SHP77 (cell line): ENCODE measurements at places on chromosomes 5 and 9.
A peak's percentile ranks its signal among the peaks of the same experiment; 100 is the strongest.

DNA sequence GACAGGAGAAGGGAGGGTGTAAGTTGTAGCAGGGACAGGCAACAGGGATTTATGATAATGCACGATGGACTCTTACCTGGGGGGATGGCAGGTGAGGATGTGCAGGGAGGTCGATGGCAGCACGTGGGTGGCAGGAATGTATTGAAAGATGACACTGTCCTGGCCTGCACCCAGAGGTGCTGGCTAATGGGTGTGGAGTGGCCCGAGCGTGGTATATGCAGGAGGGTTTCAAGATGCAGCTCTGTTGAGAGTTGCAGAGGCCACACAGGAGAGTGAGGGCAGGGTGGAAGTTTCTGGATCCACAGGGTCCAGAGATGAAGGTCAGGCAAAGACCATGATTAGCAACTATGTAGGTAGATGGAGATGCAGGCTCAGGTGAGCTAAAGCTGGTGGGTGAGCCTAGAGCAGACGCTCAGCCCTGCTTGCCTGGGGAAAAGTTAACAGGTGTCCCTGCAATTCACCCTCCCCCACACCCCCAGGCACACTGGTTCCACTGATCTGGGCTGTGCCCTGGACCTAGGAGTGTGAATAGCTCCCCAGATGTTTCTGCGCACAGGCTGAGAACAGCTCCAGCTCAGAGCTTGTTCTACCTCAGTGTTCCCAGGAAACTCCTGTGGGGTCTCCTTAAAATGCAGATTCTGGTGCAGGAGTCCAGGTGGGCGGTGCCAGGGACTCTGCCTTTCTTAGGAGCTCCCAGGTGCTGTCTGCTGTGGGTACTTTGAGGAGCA, 21.5 kb upstream of the S1PR3 start:
- no peak for DNase-seq

DNA sequence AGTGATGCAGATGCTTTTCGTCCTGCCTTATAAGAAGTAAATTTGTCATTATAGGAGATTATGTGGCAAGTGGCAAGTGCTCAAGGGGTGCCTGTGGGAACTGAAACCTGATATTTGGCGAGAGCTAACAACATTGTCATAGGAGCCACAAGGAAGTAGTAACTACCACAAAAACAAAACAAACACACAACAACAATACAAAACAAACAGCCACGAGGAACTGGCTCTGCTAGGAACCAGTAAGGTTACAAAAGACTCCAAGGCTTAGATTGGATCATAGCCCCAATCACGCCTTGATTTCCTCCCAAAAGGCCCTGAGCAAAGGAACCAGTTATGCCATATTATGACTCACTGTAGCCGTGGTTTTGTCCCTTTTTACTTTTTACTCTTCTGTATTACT, 1045.2 kb downstream of the CDH12 start:
- no peak for DNase-seq

- peak; percentile 16 for DNase-seq
Measured at GRCh38 chr5:142012186-142012785, 541 bp downstream of the GNPDA1 start.

DNA sequence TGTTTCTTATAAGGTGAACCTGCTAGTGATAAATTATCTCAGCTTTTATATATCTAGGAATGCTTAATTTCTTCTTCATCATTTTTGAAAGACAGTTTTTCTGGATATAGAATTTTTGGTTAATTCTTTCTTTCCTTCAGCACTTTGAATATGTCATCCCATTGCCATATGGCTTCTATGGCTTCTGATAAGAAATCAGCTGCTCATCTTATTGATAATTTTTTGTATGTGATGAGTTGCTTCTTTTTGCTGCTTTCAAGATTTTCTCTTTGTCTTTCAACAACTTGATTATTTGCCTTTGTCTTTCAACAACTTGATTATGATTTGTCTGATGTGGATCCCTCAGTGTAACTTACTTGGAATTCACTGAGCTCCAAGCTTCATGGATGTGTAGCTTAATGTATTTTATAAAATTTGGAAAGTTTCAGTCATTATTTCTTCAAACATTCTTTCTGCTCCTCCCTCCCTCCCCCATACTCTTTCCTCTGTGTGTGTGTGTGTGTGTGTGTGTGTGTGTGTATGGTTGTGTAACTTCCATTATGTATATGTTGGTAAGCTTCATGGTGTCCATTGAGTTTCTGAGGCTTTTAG, 243.9 kb downstream of the TLE1 start:
- DNase-seq = no peak

- DNase-seq = no peak
Measured at GRCh38 chr5:132298298-132299212, 4.4 kb downstream of the SLC22A4 start.

GRCh38 chr5:103804711-103805110, 242.1 kb upstream of the NUDT12 start:
- DNase-seq = no peak

DNA sequence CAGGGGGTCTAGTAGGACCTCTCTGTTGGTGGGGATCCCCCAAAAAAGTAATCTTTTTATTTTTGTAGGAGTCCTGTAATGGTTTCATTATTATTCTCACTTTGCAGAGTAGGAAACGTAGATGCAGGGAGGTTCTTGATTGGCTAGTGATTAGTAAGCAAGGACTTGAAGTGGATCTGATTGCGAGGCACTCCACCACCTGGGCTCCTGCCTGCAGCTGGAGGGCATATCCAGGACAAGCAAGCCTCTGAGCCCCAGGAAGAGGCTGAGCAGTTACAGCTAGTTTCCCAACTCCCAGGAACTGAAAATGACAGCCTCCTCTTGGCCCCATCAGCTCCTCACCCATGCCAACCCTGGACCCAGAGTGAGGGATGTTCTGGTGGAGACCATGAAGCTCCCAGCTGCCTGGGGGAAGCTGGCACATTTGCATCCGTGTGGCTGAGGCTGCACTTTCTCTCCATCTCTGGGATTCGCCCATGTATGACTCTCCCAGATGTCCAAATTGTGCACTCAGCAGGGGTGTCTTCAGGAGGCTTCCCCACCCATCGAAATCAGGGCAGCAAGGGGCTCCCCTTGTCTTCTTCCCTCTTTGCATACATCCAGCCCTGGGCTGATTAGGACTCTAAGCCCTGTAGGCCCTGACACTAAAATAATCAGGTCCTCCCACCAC, 10.2 kb downstream of the KCNIP1 start:
- no peak for DNase-seq

- DNase-seq = no peak
Measured at GRCh38 chr5:135437422-135437795, 9.7 kb downstream of the DCANP1 start.

DNA sequence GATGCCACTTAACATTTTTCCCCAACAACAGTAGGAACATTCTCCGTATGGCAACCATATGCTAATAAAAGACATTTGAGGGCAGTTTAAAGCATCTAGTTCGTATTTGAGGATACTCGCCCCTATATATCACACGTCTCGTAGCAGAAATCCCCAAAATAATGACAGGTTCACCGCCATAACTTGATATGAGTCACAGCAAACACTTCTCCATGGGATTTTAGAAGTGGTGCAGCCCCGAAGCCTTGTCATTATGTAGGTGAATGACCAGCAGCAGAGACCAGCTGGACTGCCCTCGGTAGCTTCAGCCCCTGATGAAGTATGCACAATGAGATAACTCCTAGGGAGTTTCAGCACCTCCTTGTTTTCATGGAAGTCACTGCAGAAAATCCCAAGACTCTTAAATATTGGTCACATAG, 2.0 kb downstream of the CTNND2 start:
- DNase-seq = no peak

DNA sequence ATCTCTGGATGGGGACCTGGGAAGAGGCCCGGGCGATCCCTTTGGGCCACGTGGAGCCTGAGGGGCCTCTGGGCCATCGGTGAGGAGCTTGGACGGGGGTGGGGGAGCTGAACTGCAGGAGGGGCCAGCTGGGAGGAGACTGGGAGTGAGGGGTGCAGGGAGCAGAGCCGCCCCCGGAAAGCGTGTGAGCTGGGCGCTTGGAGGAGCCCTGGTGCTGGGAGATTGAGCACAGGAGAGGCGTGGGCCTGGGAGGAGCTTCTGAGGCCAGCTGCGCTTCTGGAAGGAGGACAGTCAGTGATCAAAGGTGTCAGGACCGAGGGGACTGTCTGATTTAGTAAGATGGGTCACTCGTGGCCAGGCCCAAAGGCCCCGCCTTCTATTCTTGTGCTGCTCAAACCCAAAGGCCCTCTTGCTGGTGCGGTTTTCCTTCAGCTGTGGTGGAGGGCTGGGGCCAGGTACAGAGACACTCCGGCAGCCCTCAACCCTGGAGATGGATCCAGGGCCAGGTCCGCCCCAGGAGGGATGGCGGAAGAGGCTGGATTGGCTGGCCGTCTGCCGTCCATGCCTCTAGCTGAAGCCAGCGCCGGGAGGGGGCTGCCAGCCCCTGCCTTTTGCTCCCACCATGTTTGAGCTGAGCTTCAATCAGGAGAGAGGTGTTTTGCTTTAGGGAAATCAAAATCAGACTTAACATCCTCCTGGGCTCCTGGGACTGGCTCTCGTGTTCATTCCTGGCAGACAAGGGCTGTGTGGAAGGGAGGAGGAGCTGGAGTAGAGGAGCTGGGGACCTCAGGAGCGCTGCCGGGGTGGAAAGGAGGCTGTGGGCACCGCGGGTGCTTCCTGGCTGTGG, 21.6 kb downstream of the NCS1 start:
- DNase-seq = no peak

- DNase-seq = no peak
Measured at GRCh38 chr9:93712896-93713295, 136.5 kb downstream of the PHF2 start.
